ENCODE measurements at places on chromosomes 4 and X. TPM values are rescaled to one million over a fixed set of nuclear protein-coding genes. Genes with fewer than 3 reads are reported as not detected.

GRCh38 chr4:174423257-174423944 is 98.9 kb downstream of the HPGD start:
- H3K27me3 ChIP-seq = no peaks in the 10 kb centered on the region
- no peak overlapping the region for H3K27ac ChIP-seq
- no peaks in the 10 kb centered on the region for H3K36me3 ChIP-seq
- H3K4me3 ChIP-seq = peak overlapping the region; percentile 8
- peaks cover 33% of the 10 kb centered on the region for H3K4me1 ChIP-seq

- no peak for DNase-seq
- no peaks in the 10 kb centered on the region for H3K4me1 ChIP-seq
- H3K36me3 ChIP-seq = no peaks in the 10 kb centered on the region
- no peak overlapping the region for H3K27ac ChIP-seq
Measured at GRCh38 chrX:71919431-71919830, 8.8 kb downstream of the NHSL2 start.

DNA sequence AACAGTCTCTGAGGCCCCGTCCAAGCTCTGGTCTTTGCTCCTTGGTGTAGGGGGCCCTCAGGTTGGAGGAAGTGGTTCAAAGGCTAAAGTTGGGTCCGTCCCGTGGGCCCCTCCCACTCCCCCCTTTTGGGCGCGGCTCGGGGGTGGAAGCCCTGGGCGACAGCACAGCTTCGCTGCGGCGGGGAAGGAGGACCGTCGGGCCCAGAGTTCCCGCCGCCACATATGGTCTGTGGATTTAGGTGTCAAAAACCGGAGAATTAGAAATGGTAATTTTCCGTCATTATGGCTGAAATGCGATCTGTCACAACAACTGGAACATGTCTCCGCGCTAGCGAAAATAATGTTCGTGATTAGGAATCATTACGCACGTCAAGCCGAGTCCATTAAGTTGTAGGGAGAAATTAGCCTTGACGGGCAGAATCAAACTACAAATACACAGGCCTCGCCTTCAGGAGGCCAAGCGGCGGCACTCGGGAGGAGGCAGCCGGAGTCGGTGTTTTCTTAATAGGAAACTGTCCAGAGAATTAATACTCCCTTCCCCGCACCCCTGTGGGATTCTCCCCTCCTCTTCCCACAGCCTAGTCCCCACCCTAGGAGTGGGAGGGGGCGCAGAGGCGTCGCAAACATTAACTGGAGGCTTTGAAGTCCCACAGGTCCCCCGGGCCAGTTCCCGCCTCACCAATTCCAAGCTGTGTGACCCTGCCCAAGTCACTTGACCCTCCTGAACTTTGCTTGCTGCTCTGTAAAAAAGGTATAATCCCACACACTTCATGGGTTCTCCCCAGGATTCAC is 15.0 kb downstream of the NKX3-2 start:
- H3K27ac ChIP-seq = peak overlapping the region; percentile 55
- H3K4me1 ChIP-seq = peaks cover 36% of the 10 kb centered on the region
- H3K27me3 ChIP-seq = peaks cover 91% of the 10 kb centered on the region

GRCh38 chr4:54781756-54782155 is 124.0 kb downstream of the KIT start:
- DNase-seq = no peak
- H3K4me3 ChIP-seq = no peak overlapping the region
- no peak overlapping the region for H3K27ac ChIP-seq
- H3K27me3 ChIP-seq = no peaks in the 10 kb centered on the region

GRCh38 chrX:123330229-123330942 is 146.3 kb downstream of the GRIA3 start:
- H3K4me1 ChIP-seq = no peaks in the 10 kb centered on the region
- no peak overlapping the region for H3K27ac ChIP-seq
- H3K36me3 ChIP-seq = no peaks in the 10 kb centered on the region
- no peaks in the 10 kb centered on the region for H3K27me3 ChIP-seq
- no peak overlapping the region for H3K4me3 ChIP-seq
- DNase-seq = no peak

DNA sequence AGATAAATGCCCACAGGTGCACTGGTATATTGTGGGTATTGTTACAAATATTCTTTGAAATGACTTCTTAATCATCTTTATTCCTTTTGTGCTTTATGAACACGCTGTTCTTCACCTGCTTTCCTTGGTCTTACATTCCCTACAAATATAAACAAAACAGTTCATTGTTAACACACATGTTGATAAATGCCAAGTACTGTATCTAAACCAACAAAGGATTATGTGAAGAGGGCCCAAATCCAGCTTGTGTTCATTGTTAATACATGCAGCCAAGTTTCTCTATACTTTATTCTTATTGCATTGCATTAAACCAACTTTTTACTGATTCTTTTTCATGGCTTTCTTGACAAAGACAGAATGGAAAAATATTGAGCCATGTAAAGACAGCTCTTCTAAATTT is 42.8 kb downstream of the AREG start:
- no peak overlapping the region for H3K4me3 ChIP-seq
- no peaks in the 10 kb centered on the region for H3K36me3 ChIP-seq
- H3K27me3 ChIP-seq = peaks cover 4% of the 10 kb centered on the region
- H3K4me1 ChIP-seq = no peaks in the 10 kb centered on the region
- H3K27ac ChIP-seq = no peak overlapping the region
- no peak for DNase-seq

DNA sequence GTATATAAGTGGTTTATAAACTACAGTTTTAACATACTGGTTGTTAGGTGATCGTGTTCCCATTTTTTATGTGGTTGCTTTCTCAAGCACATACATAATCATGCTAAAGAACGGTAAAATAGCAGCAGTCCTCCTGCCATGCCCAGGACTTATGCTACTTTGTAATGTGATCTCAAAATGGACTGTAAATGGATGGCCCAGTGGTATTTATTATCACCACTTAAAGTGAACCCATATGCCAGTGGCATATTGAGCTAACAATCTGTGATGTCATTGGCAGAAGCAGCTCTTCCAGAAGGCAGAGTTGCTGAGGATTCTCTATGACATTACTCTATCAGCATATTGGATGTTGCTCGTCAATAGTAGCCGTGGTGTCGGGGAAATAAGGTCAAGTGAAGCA is 28.6 kb downstream of the ANK2 start:
- H3K27me3 ChIP-seq = no peaks in the 10 kb centered on the region
- no peak overlapping the region for H3K4me3 ChIP-seq
- H3K27ac ChIP-seq = no peak overlapping the region
- no peaks in the 10 kb centered on the region for H3K36me3 ChIP-seq
- DNase-seq = no peak
- H3K4me1 ChIP-seq = no peaks in the 10 kb centered on the region

GRCh38 chr4:62512271-62512670 is 1312.1 kb downstream of the ADGRL3 start:
- no peak overlapping the region for H3K4me3 ChIP-seq
- no peaks in the 10 kb centered on the region for H3K4me1 ChIP-seq
- no peak for DNase-seq
- no peaks in the 10 kb centered on the region for H3K36me3 ChIP-seq
- H3K27ac ChIP-seq = no peak overlapping the region

- H3K4me3 ChIP-seq = no peak overlapping the region
- no peak for DNase-seq
- H3K27me3 ChIP-seq = no peaks in the 10 kb centered on the region
- H3K36me3 ChIP-seq = peaks cover 20% of the 10 kb centered on the region
- H3K27ac ChIP-seq = no peak overlapping the region
- peaks cover 27% of the 10 kb centered on the region for H3K4me1 ChIP-seq
Measured at GRCh38 chr4:26162101-26162500, 158.7 kb upstream of the RBPJ start.

DNA sequence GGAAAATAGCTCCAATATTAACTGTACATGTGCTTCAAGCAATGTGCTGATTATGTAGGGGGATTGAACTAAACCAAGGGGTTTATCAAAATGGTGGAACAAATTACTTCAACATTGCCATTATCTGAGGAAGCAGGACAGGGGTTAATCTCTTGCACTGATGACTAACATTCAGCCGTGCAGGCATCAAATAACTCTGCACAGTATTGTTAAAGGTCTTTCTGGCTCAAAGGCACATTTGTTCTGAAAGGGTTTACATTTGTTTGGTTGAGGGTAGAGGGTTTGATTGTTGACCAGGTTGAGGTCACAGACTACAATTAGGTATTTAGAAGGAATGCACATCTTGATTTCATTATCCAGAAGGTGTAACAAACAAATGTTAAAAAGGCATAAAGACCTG is 32.2 kb upstream of the CCSER1 start:
- no peak overlapping the region for H3K27ac ChIP-seq
- H3K4me3 ChIP-seq = no peak overlapping the region
- no peaks in the 10 kb centered on the region for H3K4me1 ChIP-seq
- H3K36me3 ChIP-seq = no peaks in the 10 kb centered on the region
- H3K27me3 ChIP-seq = no peaks in the 10 kb centered on the region

- no peaks in the 10 kb centered on the region for H3K27me3 ChIP-seq
- H3K27ac ChIP-seq = no peak overlapping the region
- no peaks in the 10 kb centered on the region for H3K36me3 ChIP-seq
- H3K4me3 ChIP-seq = no peak overlapping the region
Measured at GRCh38 chr4:4406455-4407298, 19.8 kb downstream of the NSG1 start.

GRCh38 chr4:168880811-168881595 is 129.1 kb downstream of the CBR4 start:
- H3K27me3 ChIP-seq = peaks cover 45% of the 10 kb centered on the region
- H3K36me3 ChIP-seq = no peaks in the 10 kb centered on the region
- no peak for DNase-seq
- H3K4me3 ChIP-seq = no peak overlapping the region
- peaks cover 3% of the 10 kb centered on the region for H3K4me1 ChIP-seq
- no peak overlapping the region for H3K27ac ChIP-seq

DNA sequence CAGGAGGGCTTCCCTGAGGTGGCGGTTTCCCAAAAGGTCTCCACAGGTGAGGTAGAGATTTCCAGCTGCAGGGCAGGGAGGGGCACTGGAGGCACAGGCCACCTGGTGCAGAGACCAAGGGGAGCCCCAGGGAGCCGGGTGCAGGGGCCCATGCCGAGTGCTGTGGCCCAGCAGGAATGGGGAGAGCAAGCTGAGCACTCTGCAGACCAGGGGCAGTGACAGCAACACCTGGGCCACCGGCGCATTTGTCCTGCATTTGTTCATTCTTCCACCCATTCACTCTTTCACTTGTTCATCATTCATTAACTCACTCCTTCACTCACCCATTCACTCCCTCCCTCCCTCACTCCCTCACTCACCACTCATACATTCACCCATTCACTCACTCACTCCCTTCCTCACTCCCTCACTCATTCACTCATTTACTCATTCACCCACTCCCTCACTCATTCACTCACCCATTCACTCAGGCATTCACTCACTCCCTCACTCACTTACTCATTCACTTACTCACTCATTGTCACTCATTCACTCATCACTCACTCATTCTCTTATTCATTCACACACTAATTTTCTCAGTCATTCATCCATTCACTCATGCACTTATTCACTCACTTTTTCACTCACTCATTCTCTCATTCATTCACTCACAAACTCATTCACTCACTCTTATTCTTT is 16.3 kb downstream of the CPZ start:
- no peaks in the 10 kb centered on the region for H3K4me1 ChIP-seq
- no peaks in the 10 kb centered on the region for H3K27me3 ChIP-seq
- no peak overlapping the region for H3K27ac ChIP-seq
- no peaks in the 10 kb centered on the region for H3K36me3 ChIP-seq
- H3K4me3 ChIP-seq = no peak overlapping the region

- no peak for DNase-seq
- no peaks in the 10 kb centered on the region for H3K27me3 ChIP-seq
- H3K36me3 ChIP-seq = peaks cover 18% of the 10 kb centered on the region
Measured at GRCh38 chr4:73189274-73189810, 69.3 kb downstream of the ANKRD17 start.

DNA sequence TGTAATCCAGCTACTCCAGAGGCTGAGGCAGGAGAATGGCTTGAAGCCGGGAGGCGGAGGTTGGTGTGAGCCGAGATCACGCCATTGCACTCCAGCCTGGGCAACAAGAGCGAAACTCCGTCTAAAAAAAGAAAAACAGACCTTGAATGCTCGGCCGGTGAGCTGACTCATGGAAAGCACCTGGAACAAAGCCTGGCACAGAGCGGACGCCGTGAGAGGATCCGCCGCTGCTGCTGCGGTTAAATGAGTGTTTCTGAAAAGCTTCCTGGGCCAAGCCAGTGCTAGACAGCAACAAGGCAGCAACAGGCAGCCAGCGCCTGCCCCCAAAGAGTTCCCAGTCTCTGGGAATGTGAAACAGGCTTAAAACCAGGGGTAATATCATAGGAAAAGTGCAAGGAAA is 186.4 kb downstream of the AFAP1 start:
- no peak for DNase-seq
- H3K36me3 ChIP-seq = no peaks in the 10 kb centered on the region
- no peaks in the 10 kb centered on the region for H3K27me3 ChIP-seq
- no peak overlapping the region for H3K4me3 ChIP-seq
- H3K27ac ChIP-seq = no peak overlapping the region
- peaks cover 32% of the 10 kb centered on the region for H3K4me1 ChIP-seq

MAGEB10 gene
- not detected for total RNA-seq

HTN3 gene
- total RNA-seq = not detected

CENPVL1 gene
- total RNA-seq = not detected

FOXR2 gene
- not detected for total RNA-seq

PABPC1L2B gene
- total RNA-seq = not detected

SPANXN4 gene
- total RNA-seq = not detected

All from activated CD8-positive, alpha-beta T cell treated with anti-CD3 and anti-CD28 coated beads, Interleukin-2, amount 10 ng/mL, durations not matched to agents 7 days and 5 days (primary cell).